ENCODE measurements at places on chromosomes 16 and 17.

GRCh38 chr17:7336240-7337175 lies at the start of gene ACAP1:
Gene ACAP1 (plus strand): TSS chr17:7336529. CDS start chr17:7336735, 206 bp downstream.
- peak; percentile 81 for DNase-seq

- DNase-seq, result no peak
These were observed 91.7 kb downstream of the BCAS3 start for GRCh38 chr17:60769327-60769726.

- DNase-seq, result no peak
These were observed 1.2 kb upstream of the MIF4GD start for GRCh38 chr17:75271955-75272847.

- DNase-seq, result peak; percentile 86
These were observed 58.5 kb downstream of the TMEM132E start for GRCh38 chr17:34637548-34638525.

- DNase-seq, result no peak
These were observed 23.1 kb downstream of the LITAFD start for GRCh38 chr16:8905168-8905762.

GRCh38 chr17:42518046-42518754 lies 17.8 kb upstream of the NAGLU start:
- DNase-seq, result no peak

GRCh38 chr17:63317166-63317840 lies 128.8 kb downstream of the CYB561 start:
- no peak for DNase-seq

DNA sequence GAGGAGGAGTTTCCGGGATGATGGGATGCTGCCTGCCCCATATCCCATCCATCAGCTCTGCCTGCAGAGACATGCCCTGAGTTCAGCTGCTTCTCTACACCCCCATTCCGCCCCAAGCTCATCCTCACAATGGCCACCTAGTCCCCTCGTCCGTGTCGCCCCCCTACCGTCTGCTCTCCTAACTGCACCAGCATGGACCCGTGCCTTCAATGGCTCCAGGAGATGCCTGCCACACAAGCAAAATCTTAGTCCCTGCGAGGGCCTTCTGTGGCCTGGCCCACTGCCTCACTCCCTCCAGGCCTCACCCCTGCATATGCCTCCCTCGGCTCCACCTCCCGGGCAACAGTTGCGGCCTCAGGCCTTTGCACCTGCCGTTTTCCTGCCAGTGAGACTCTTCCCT lies 1.8 kb upstream of the TELO2 start:
- no peak for DNase-seq

DNA sequence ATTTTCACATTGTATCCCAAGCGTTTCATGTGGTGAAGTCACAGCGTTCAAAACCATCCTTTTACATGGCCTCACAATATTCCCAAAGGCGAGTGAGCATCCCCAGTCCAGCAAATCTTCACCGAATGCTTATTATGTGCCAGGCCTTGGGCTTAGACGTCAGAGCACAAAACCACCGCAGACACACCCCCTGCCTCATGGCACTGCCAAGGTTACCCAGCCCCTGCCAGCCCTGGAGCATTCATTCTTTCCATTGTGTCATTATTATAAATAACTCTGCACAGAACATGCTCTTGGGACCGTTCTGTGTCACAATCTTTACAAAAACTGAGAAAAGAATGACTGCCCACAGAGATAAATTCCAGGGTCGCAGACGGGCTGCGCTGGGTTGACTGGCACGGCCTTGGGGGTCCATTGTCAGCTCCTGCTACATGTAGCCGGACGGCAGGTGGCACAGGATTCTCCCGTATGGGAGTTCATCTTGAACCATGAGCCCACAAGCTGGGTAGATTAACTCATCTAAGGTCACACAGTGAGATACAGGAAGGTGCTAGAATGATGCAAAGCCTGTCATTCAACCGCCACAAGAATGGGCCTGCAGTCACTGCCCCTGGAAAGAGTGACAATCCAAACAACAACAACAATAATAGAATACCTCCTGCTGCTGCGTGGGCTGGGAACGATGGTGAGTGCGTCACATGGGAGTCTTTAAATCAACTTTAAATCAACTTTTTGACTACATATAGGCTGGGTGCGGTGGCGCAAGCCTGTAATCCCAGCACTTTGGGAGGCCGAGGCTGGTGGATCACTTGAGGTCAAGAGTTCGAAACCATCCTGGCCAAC lies 4.5 kb upstream of the NECAB2 start:
- DNase-seq, result no peak

GRCh38 chr17:36856222-36856621 lies 81.1 kb upstream of the LHX1 start:
- DNase-seq, result no peak

GRCh38 chr17:72489272-72489641 lies 368.4 kb downstream of the SOX9 start:
- no peak for DNase-seq

DNA sequence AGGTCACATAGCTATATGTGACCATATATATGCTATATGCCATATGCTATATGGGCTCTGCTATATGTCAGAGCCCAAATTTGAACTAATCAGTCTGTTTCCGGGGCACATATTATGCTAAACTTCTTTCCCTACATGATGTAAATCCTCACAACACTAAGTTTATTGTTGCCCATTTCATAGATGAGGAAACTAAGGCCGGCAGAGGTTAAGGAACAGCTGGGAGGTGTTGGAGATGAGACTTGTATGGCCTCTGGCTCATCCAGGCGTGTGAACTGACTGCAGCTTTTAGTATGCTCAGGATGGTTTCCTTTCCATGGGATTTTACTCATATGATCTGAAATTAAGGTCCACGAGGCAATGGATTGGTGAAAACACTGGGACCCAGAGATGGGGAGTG lies 17.5 kb upstream of the CNOT1 start:
- no peak for DNase-seq

DNA sequence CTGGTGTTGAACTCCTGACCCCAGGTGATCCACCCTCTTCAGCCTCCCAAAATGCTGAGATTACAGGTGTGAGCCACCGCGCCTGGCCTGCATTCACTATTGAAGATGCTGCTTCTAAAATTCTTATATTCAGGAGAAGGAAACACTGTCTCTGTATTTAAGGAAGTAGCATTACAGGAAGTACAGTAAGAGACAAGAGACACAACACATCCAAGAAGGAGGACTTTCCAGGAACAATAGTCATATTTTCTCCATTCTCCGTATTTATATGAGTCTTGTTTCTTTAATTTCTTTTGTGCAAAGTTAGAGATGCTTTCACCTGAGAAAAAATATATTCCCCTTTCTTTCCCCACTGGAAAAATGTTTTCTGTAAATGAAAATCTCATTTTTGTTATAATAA lies 18.3 kb upstream of the ABCA3 start:
- DNase-seq, result no peak

DNA sequence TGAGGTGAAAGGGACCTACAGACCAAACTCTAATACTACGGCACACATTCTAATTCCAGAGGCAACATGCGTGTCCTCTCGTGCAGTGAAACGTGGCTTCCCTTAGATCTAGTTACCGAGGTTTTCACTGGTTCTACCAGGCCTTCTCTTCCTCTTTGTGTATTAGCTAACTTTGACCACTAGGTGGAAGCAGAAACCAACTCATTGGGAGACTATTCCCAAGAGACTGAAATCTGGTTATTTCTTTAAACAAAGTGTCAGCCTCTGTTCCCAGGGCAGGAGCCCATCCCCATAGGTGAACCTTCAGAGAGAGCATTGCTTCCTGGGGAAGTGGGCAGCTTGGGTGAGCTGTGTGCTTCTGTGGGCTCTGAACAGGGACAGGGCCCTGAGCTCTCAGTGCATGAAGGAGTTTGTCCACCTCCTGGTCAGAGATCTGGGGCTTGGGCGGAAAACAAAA lies 19.7 kb upstream of the RCVRN start:
- peak; percentile 75 for DNase-seq

DNA sequence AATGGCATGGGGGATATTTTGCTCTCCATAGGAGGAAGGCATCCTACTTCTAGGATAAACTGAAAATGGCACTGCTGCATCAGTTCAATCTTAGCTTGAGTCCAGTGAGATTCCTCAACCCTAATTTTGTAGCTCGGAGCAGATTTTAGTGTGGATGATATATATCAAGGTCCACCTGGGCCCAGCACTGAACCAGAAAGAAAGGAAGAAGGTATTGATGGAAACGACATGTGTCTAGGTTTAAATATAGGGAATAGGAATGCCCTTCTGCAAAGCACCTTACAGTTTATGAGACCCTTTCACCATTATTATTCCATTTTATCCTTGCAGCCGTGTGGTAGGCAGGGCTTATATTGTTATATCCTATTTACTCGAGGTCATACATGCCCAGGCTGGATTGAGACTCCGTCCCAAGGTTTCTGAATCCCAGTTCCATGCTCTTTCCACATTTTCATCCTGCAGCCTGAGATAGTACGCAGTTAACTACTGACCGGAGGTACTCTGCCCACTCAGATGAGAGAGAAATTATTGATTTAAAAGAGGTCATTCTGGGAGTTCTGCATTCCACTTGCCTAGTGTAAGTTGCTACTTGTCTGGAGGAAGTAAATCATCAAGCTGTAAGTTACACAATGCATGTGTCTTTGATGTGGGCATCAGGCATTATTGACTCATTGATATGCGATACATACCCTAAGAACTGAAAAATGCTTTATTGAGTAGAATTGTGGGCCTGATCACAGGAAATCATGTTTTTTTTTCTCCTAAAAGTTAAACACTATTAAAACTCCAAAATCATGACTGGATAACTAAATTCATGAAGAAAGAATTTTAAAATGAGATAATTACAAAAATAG lies 10.1 kb downstream of the KRT39 start:
- DNase-seq, result no peak

- DNase-seq, result no peak
These were observed 201.0 kb upstream of the TNRC6C start for GRCh38 chr17:77757561-77757898.

DNA sequence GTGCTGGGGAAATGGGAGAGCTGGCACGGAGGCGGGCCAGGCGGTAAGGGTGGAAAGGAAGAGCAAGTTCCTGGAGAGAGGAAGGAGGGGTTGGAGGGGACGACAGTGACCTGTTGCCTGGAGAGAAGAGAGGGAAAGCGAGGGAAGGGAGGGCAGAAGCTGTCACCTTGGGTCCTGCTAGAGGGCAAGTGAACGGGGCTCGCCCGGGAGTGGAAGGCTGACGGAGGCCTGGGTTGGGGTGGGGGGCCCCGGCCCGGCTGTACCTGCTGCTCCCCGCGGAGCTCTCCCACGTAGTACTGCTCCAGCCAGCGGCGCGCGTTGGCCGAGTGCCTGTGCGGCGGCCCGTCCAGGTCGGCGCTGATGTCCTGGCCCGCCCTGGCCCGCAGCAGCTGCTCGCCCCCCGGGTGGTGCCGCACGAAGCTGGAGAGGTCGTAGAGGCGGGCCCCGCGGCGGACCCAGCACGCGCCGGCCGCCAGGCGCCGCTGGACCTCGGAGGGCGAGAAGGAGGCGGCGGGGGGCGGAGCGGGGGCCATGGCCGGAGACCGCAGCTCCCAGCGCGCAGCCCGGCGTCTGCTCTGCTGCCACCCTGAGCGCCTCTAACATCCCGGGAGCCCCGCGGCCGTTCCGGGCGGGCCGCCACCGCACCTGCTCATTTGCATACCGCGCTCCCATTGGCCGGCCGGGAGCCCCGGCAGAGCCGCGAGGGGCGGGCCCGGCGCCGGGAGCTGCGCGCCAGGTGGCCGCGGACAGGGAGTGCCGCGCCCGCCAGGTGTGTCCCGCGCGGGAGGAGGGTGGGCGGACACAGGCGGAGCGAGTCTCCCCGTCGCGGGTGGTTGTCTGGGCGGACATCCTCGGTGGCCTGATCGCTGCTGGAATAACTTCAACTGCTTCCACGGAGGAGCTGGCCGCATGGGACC lies at the start of gene FA2H:
FA2H (minus strand) TSS at position 598 of the 917 bp plus-strand sequence; CDS start at position 533, 65 bp downstream.
- peak; percentile 96 for DNase-seq

DNA sequence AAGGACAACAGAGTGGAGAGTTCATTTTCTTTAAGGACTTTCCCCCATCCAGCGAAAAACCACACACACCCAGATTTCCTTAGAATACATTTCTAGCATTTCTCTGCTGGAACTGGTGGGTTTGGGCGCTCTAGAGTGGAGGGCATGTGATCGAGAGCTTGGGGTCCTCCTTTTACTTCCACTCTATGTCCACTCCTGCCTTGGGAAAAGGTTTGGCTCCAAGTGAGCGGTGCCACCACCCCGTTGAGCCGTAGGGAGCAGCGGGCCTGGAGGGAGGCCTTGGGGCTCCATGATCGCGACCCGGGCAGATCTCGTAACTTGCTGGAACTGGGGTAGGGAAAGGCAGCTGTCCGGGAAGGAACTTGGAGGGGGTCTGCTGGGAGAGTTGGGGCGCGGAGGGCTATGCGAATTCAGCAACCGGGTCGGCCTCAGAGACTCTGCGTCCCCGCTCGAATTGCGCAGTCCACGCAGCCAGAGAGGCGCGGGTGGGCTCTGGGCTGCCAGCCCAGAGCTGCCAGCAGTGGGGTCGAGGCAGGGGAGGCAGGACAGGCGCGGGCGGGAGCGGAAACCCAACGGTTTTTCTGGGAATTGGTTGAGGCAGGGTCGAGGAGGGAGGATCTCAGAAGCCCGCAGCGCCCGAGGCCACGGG lies 2.3 kb downstream of the DLX4 start:
- DNase-seq, result no peak

All from GM20000 (cell line).